Astrocyte of the hippocampus (primary cell): ENCODE measurements at places on chromosomes 5 and 9.
A peak's percentile ranks its signal among the peaks of the same experiment; 100 is the strongest.

DNA sequence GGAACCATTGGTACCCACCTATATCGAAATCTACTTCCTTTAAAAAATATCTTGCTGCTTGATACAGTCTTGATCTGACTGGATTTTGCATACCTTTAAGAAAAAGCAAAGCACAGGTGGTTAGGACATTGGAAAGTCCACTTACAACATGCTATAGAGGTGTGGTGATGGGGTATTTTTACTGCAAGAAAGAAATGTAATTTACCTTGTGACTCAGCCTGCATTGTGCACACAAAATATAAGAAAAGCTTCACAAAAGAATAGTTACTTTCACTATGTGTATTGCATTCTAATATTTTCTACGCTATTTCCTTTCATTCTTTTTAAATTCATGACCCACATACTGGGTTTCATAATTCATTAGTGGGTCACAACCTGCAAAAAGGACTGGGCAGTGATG is 236.2 kb upstream of the RASEF start:
- DNase-seq, result no peak

DNA sequence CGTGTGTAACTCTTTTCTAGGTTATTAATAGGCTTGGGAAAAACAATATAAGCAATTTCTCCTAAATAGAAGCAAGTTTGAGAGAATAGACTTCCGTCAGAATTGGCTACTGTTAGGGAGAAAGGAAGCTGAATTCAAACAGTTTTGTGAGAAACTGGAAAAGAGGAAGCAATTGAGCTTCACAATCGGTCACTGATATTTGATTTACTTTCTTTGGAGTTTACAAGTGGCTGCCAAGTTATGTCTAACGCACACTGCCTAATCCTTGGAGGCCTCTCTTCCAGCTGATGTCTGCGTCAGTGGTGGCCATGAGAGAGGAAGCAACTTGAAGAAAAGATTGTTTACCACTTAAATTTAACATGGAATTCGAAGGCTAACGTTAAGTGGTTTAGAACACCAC is 319.5 kb downstream of the ADGRV1 start:
- no peak for DNase-seq

- no peak for DNase-seq
Observed at GRCh38 chr5:168553377-168554130, 24.4 kb downstream of the FBLL1 start.

GRCh38 chr5:180466316-180466715 is 27.9 kb upstream of the CNOT6 start:
- no peak for DNase-seq

DNA sequence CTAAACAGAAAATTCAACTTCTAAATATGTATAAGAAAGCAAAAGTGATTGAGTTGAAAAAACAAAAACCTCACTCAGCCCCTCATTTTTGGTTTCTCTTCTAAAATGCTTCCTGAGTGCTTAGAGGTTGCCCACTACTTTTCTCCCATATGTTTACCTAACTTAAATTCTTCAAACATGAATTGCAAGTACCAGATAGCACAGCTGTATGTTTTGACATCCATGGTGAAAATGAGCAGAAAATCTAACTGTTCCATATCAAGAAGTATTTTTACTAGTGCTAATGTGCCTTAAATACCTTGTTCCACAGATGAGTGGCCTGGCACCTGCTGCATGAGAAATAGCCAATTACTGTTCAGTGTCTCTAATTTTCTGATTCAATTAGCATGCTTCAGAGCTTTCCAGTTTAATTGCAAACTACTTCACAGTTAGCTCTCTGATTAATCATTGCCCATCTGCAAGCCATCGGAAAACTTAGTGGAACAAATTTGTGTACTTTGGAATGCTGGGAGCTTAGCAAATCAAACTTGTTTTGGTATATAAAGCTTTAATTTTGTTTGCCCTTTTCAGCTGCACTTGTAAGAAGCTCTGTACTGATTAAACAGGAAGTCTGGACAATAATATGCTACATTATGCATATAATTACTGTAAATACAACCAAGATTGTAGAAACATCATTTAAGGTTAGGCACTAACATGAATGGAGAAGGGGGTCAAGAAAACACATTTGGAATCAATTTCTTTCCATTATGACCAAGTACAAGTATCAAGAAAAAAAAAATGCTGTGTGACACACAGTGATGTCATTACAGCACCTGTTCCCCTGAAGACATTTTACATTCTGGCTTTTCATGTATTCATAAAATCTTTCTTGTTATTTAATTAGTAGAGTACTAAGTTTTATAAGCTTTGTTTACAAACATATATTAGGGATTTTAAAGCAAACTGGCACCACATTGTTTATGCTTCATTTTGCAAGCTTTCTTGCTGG is 65.6 kb downstream of the POU5F2 start:
- no peak for DNase-seq

DNA sequence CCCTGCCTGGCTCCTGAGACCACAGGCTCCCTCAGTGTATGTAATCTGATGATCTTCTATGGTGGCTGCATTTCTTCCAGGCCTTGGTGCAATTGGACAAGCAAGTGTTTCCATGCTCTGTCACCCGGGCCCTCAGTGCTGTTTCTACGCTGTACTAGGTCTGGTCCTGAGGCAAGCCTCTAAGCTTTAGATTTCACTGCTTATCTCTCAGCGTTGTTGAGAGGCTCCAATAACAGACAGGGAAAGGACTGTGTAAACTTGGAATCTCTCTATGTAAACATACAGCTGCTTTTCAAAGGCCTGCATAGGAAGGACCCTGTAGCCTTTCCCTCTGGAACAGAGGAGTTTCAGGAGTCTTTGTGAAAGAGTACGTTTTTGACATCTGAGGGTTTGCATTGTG is 38.6 kb upstream of the NFIB start:
- peak; percentile 38 for DNase-seq

- DNase-seq, result peak; percentile 94
Observed at GRCh38 chr9:93133681-93134014, 403 bp downstream of the NINJ1 start.

- peak; percentile 65 for DNase-seq
Observed at GRCh38 chr9:18705796-18706392, 231.9 kb downstream of the ADAMTSL1 start.

GRCh38 chr9:113958556-113958955 is 82.4 kb downstream of the ZNF618 start:
- DNase-seq, result no peak

- peak; percentile 27 for DNase-seq
Observed at GRCh38 chr5:170306381-170306831, 8.8 kb upstream of the LCP2 start.

DNA sequence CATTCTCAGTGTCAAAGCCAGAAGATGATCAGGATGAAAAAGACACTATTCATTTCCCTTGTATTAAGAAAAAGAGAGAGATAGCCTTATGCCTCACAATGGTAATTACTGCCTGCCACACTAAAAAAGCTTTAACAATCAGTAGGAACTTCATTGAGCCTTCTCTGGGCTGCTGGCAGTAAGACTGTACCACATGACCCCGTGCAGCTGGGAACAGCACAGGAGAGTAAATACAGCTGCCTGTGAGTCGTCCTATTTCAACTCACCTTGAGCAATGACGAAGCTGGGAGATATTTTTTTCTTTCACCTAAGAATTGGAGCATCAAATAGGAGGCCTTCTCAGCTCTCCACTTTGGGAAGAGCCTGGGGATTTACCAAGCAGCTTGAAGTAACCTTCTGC is 316.3 kb downstream of the GABRB2 start:
- DNase-seq, result no peak

GRCh38 chr5:146398826-146399225 is 48.3 kb upstream of the TCERG1 start:
- DNase-seq, result no peak

GRCh38 chr5:137214446-137215189 is 284.5 kb downstream of the SPOCK1 start:
- no peak for DNase-seq

GRCh38 chr9:78775211-78775610 is 478.3 kb downstream of the PSAT1 start:
- DNase-seq, result no peak

- DNase-seq, result no peak
Observed at GRCh38 chr9:76528642-76529190, 69.7 kb downstream of the GCNT1 start.

DNA sequence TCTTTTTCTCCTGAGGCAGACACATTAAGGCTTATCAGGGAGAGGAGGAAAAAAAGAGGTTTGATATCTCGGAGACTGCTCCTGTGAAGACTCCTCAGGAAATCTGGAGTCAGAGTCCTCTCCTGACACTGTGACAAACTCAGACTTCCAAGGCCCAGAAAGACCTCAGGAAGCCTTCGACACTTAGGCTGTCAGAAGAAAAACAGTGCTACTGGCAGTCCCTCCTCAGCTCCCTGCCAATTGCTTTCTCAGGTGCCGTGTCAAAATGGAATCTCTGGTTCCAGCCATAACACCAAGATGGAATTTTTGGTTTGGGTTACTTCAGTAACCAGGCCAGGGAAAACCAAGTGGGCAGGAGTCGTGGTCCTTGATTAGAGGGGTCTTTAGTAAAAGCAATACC is 4.1 kb downstream of the STK10 start:
- DNase-seq, result no peak

DNA sequence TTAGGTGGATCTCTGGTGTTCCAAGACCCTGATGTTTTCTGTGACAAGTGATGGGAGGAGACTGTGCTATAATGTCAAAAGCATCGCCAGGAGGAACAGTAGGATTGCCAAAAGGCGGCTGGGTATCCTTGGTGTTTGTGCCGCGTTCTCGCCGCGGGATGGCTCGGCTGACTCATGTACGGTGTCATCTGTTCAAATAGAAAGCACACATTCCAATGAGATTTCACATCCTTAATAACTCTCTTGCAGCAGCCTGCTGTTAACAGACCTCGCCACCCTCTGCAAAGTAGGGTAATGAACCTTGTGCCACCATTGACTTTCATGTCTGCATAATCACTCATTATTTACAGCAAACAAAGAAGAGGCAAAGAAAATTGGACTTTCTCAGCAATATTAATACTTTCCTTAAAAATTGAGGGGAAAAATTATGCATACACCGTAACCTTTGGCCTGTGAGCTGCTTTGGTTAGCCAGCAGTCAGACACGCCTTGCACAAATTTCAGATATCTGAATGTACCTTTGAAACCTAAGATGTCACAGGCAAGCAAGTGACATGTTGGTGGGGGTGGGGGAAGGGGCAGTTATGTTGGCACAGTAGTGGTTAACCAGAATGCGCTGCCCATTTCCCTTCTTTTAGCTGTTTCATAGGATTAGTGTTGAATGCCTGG is 289.4 kb downstream of the EFNA5 start:
- DNase-seq, result peak; percentile 84

GRCh38 chr9:135083241-135083810 is 4.1 kb upstream of the OLFM1 start:
- no peak for DNase-seq

GRCh38 chr9:94913550-94913949 is 187.1 kb downstream of the AOPEP start:
- no peak for DNase-seq

- DNase-seq, result peak; percentile 49
Observed at GRCh38 chr5:54556141-54556540, 38.6 kb downstream of the SNX18 start.

DNA sequence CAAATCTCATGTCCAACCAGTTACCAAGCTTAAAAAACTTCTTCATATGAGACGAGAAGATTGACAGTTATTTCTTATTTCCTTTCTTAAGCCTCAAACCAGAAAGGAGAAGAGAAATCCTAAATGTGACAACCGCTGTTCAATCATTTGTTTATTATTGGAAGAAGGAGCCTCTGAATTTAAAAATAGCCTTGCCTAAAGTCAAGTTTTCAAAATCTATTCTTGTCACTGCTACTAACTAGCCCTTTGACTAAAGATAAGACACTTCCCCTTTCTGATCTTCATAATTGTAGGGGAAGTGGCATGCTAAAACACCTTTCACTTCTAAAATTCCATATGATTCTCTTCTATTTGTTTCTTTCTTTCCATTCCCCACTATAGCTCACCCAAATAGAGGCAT is 106.2 kb upstream of the EMB start:
- DNase-seq, result no peak

- peak; percentile 7 for DNase-seq
Observed at GRCh38 chr5:141186897-141187512, at the start of gene PCDHB9. Gene PCDHB9 (plus strand): TSS chr5:141187161. CDS start chr5:141187319, 158 bp downstream.

GRCh38 chr9:29211580-29212396 is 1638.5 kb upstream of the C9orf72 start:
- peak; percentile 69 for DNase-seq

DNA sequence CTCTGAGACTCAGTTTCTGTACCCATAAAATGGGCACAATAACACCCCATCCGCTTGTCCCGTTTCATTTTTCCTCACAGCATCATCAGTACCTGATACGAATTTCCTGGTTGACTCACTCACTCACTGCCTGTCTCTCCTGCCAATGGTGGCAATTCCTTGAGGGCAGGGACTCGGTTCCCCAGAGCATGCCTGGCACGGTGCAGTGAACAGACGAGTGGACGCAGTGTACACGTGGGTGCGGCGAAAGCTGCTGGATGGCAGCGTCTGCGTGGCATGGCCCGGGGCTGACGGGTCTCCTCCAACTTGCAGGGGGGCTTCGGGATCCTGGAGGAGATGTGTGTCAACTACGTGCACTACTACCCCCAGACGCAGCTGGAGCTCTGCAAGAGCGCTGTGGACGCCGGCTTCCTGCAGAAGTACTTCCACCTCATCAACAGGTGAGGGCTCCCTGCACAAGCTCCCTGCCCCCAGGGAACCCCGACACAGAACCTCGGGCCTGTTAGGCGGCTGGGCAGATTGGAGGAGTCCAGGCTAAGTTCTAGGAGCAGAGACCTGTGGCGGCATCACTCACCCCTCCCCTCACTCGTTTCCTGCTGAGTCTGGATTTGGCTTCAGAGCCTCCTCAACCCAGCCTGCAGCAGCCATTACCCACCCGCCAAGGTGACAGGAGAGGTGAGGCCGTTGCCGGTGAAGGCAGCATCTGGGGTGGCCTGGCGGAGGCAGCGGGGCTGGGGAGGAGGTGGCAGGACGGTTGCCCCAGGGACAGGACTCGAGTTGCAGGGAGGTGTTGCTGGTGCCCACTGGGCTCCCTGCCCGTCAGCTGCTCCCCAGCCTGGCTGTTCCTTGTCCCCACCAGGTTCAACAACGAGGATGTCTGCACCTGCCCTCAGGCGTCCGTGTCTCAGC is 20.3 kb downstream of the DBH start:
- no peak for DNase-seq

DNA sequence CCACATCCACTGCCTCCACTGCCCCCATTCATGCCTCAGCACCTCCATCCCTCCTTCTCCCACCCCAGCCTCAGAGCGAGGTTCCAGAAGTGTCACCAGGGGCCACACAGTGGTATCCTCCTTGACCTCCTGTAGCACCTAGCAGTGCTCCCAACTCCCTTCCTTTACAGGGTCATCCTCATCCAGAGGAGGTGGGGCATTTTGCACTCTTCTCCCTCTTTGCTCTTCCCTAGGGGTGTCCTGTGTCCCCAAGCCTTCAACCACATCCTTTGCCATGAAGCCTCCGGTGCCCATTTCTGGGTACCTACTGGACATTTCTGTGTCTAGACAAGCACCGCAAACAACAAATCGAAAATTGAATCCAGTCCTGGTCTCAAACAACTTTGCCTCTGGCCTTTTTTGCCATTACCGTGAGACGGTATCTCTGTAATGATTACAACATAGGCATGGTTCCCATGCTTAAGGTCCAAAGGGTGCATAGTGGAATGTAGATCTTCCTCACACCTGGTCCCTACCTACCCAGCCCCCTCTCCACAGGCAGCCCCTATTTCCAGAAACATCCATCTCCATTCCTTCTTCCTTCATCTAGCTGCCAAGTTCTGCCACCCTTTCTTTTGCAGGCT is 17.6 kb downstream of the WWC1 start:
- DNase-seq, result no peak

GRCh38 chr5:38670878-38671277 is 114.4 kb upstream of the LIFR start:
- DNase-seq, result peak; percentile 82
